Smooth muscle cell of the pulmonary artery (primary cell): ENCODE measurements at places on chromosomes 3 and 15. TPM values are rescaled to one million over a fixed set of nuclear protein-coding genes. Genes with fewer than 3 reads are reported as not detected.

The TM2D3 gene
- total RNA-seq: 37.5 and 40.8 TPM in 2 replicates

The TNNC1 gene
- total RNA-seq: 0.23 and 2.6 TPM in 2 replicates

The GOLGA8O gene
- 0.20 and 0.96 TPM in 2 replicates for total RNA-seq

The CPA3 gene
- not detected in 2 replicates for total RNA-seq

The GCNT3 gene
- 0.07 and 0.23 TPM in 2 replicates for total RNA-seq

The OR5H1 gene
- total RNA-seq: not detected in 2 replicates

The SOX14 gene
- total RNA-seq: not detected in 2 replicates

The IQCH gene
- 4.0 and 5.0 TPM in 2 replicates for total RNA-seq

The USP50 gene
- 0.13 TPM in 1 of 2 replicates, not detected in the other for total RNA-seq

The LRIG1 gene
- total RNA-seq: 105 and 165 TPM in 2 replicates

The FBXO40 gene
- total RNA-seq: not detected in 2 replicates

The TGM4 gene
- total RNA-seq: not detected in 2 replicates

The RETNLB gene
- total RNA-seq: not detected in 2 replicates

The UNC13C gene
- total RNA-seq: under 0.01 and 2.3 TPM in 2 replicates

The FILIP1L gene
- 23.8 and 24.7 TPM in 2 replicates for total RNA-seq

The RTP3 gene
- total RNA-seq: not detected in 2 replicates

The SCG3 gene
- not detected in 2 replicates for total RNA-seq

The CP gene
- total RNA-seq: 16.1 and 42.1 TPM in 2 replicates

The THBS1 gene
- total RNA-seq: 1,327 and 2,745 TPM in 2 replicates

The CCDC191 gene
- total RNA-seq: 2.0 and 2.4 TPM in 2 replicates

The LRRC2 gene
- total RNA-seq: 0.36 and 1.5 TPM in 2 replicates

The FGF7 gene
- total RNA-seq: 157 and 355 TPM in 2 replicates

The GNAT1 gene
- not detected in 2 replicates for total RNA-seq

The PARP6 gene
- 19.8 and 34.6 TPM in 2 replicates for total RNA-seq

The CDCP1 gene
- 20.7 and 87.6 TPM in 2 replicates for total RNA-seq

The ARIH2 gene
- total RNA-seq: 68.4 and 71.4 TPM in 2 replicates

The CCDC32 gene
- total RNA-seq: 13.0 and 17.1 TPM in 2 replicates

The PAQR9 gene
- 0.20 and 0.36 TPM in 2 replicates for total RNA-seq

The DPPA2 gene
- total RNA-seq: not detected in 2 replicates

The LTK gene
- total RNA-seq: 0.07 TPM in 1 of 2 replicates, not detected in the other

The PGBD4 gene
- total RNA-seq: 3.6 and 3.9 TPM in 2 replicates

The ALG1L2 gene
- total RNA-seq: not detected in 2 replicates

The NR2C2 gene
- total RNA-seq: 32.8 and 33.3 TPM in 2 replicates

The DRD3 gene
- total RNA-seq: not detected in 2 replicates

The SKOR1 gene
- 0.07 and 0.17 TPM in 2 replicates for total RNA-seq

The ITIH3 gene
- total RNA-seq: 0.10 and 2.5 TPM in 2 replicates
